Activated CD4-positive, alpha-beta T cell treated with anti-CD3 and anti-CD28 coated beads, Interleukin-2, Interleukin-6, amounts not matched to agents 100 ng/mL and 50 ng/mL, durations not matched to agents 16 hours and 8 hours (primary cell): ENCODE measurements at places on chromosomes 13 and 19.
A peak's percentile ranks its signal among the peaks of the same experiment; 100 is the strongest.

DNA sequence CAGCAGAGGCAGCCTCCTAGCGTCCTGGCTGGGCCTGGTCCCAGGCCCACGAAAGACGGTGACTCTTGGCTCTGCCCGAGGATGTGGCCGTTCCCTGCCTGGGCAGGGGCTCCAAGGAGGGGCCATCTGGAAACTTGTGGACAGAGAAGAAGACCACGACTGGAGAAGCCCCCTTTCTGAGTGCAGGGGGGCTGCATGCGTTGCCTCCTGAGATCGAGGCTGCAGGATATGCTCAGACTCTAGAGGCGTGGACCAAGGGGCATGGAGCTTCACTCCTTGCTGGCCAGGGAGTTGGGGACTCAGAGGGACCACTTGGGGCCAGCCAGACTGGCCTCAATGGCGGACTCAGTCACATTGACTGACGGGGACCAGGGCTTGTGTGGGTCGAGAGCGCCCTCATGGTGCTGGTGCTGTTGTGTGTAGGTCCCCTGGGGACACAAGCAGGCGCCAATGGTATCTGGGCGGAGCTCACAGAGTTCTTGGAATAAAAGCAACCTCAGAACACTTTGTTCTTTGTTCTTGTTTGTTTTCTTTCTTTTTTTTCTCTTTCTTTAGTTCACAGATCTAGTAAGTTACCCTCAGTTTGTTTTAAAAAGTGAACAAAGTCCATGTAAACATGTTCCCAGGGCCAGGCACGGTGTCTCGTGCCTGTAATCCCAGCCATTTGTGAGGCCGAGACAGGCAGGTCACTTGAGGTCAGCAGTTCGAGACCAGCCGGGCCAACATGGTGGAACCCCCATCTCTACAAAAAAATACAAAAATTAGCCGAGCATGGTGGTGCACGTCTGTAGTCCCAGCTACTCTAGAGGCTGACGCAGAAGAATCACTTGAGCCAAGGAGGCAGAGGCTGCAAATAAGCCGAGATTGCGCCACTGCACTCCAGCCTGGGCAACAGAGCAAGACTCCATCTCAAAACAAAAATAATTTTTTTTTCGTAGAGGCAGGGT is 10.2 kb downstream of the ANGPTL4 start:
- DNase-seq: no peak

DNA sequence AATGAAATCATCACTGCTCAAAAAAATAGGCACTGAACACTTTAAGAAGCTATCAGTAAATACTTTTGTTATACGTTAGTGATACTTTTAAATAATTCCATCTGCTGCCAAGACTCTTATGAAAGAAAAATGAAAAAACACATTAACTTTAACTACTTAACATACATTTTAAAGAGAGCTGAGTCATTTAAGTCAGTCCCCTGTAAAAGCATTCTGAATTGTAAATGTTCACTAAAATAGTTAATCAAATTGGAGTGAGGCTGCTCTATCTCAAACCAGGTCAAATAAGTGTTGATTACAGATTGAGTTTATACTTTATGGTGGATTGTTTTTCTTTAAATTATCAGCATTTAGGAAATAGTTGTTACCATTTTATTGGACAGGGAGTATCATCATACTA is 274.2 kb downstream of the MYO16 start:
- DNase-seq: no peak

GRCh38 chr13:72622546-72622945 is 104.9 kb downstream of the MZT1 start:
- DNase-seq: no peak

GRCh38 chr19:46390121-46390858 is 23.1 kb downstream of the CCDC8 start:
- DNase-seq: no peak

DNA sequence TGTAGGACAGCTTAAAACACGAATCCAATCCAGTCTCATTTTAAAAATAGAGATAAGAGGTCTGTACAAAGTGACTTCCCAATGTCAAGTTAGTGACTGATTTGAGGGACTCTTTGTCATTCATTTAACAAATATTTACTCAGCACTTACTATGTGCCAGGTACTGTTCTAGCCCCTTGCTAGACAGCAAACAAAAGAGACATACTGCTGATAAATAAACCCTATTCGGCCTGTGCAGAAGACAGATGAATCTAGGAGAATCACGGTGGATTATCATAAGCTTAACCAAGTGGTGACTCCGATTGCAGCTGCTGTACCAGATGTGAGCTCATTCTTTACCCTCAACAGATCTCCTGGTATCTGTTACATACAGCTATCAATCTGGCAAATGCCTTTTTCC is 6.4 kb upstream of the ELF1 start:
- no peak for DNase-seq

- DNase-seq: peak; percentile 52
These were observed 6.2 kb downstream of the SYT5 start for GRCh38 chr19:55173714-55174409.

DNA sequence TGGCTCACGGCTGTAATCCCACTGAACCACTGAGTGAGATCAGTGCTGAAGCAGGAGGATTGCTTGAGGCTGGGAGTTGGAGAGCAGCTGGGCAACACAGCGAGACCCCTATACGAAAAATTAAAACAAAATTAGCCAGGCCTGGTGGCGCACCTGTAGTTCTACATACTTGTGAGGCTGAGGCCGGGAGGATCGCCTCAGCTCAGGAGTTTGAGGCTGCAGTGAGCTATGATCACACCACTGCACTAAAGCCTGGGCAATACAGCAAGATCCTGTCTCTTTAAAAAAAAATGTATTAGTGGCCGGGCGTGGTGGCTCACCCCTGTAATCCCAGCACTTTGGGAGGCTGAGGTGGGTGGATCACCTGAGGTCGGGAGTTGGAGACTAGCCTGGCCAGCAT is 6.3 kb upstream of the SELENOV start:
- no peak for DNase-seq

DNA sequence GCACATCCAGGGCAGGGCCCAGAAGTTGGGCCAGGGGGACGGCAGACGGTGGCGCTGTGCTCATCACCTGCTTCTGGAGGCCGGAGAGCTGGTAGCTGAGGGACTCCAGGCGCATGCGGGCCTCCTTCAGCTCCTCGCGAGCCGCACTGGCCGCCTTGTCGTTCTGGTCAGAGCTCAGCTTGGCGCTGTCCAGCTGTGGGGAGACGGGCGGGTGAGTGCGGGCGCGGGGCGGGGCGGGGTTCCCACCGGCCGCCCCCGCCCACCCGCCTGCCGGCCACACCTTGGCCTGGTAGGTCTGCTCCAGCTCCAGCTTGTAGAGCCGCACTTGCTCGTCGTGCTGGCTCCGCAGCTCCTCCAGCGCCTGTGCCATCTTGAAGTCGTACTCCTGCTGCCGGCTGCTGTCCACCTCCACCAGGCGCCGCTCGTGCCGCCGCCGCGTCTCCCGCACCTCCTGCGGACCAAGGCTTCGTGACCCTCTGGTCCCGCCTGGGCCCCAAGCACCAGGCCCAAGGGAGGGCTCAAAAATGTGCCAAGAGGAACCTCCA is 7.4 kb upstream of the TIMM13 start:
- DNase-seq: no peak

- no peak for DNase-seq
These were observed 5.5 kb downstream of the LILRA5 start for GRCh38 chr19:54307389-54308020.

GRCh38 chr19:13036366-13036976 is 41.2 kb downstream of the NFIX start:
- DNase-seq: no peak

- DNase-seq: no peak
These were observed 3.7 kb downstream of the REXO1 start for GRCh38 chr19:1844513-1845124.

- DNase-seq: no peak
These were observed 129.3 kb upstream of the SPACA7 start for GRCh38 chr13:112246731-112247470.

GRCh38 chr13:105611424-105611823 is 924.0 kb downstream of the EFNB2 start:
- no peak for DNase-seq

GRCh38 chr19:54469496-54469934 is 3.6 kb downstream of the CDC42EP5 start:
- no peak for DNase-seq

DNA sequence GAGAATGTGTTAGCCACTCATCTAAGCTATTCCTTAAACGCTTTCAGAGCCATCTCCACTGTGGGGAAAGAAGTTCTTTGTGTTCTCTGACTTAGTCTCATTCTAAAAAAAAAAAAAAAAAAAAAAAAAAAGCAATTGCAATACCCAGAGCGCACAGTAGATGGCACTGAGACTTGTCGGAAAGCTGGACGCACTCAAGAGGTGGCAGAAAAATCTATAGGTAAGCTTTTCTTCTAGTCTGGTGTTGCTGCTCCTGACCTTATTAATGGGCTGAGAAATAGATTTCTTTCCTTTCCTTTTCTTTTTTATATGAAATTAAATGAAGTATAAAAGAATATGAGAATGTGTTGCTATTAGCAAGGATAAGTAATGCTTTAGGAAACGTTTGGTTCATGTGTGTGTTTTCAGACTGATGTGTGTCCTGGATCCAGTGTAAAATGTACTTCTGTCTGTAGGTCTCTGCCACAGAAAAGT is 4.7 kb upstream of the GJB2 start:
- DNase-seq: peak; percentile 41
